ENCODE measurements at places on chromosomes 3 and 15. TPM values are rescaled to one million over a fixed set of nuclear protein-coding genes. Genes with fewer than 3 reads are reported as not detected.
A peak's percentile ranks its signal among the peaks of the same experiment; 100 is the strongest.

DNA sequence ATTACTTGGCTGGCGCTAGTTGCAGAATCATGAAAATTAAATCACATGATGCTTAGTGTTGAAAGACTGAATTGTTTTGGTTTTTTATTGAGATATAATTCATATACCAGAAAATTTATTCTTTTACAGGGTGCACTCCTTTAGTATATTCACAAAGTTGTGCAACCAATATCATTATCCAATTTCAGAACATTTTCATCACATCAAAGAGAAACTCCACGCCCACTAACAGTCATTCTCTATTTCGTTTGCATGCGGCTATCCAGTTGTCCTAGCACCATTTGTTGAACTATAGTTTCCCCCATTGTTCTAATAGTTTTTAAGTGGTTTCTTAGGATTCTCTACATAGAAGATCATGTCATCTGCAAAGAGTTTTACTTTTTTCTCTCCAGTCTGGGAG is 3.7 kb downstream of the EHD4 start:
- peaks cover 21% of the 10 kb centered on the region for H3K4me1 ChIP-seq
- no peak overlapping the region for H3K4me3 ChIP-seq
- H3K27ac ChIP-seq: no peak overlapping the region
- H3K27me3 ChIP-seq: no peaks in the 10 kb centered on the region
- no peaks in the 10 kb centered on the region for H3K36me3 ChIP-seq
- no peak for DNase-seq

The STRA6 gene
- 0.36 TPM for total RNA-seq

The FBXW12 gene
- total RNA-seq: not detected

The PIERCE2 gene
- 5.3 TPM for total RNA-seq

The C3orf20 gene
- under 0.01 TPM for total RNA-seq

The GABRB3 gene
- under 0.01 TPM for total RNA-seq

The KNG1 gene
- not detected for total RNA-seq

GRCh38 chr3:180018543-180018942 is 18.2 kb downstream of the PEX5L start:
- no peak overlapping the region for H3K4me3 ChIP-seq
- no peak overlapping the region for H3K27ac ChIP-seq
- H3K4me1 ChIP-seq: no peaks in the 10 kb centered on the region
- DNase-seq: no peak
- no peaks in the 10 kb centered on the region for H3K36me3 ChIP-seq
- H3K27me3 ChIP-seq: no peaks in the 10 kb centered on the region

The ZNF660 gene
- 5.0 TPM for total RNA-seq

DNA sequence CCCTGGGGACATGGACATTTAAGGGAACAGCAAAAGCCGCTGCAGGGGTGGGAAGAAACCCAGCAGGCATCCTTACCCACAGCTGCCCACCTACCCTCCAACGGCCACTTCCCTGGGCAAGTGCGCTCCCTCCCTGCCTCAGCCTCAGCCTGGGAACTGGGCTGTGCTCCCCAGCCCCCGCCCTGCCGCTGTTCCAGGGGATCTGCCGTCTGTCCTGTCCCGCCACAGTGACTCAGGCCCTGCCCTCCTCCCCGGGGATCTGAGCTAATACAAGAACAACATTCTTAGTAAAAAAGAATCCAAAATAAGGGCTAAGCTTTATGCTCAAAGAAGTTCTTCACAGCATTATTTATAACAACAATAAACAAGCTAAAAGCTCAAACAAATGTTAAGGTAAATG is 7.4 kb upstream of the IQSEC1 start:
- peaks cover 35% of the 10 kb centered on the region for H3K27me3 ChIP-seq
- H3K27ac ChIP-seq: no peak overlapping the region
- no peaks in the 10 kb centered on the region for H3K36me3 ChIP-seq
- H3K4me1 ChIP-seq: peaks cover 18% of the 10 kb centered on the region

GRCh38 chr15:69311319-69311721 is 12.6 kb downstream of the PAQR5 start:
- no peaks in the 10 kb centered on the region for H3K36me3 ChIP-seq
- H3K27me3 ChIP-seq: no peaks in the 10 kb centered on the region
- H3K4me3 ChIP-seq: no peak overlapping the region
- peak overlapping the region; percentile 53 for H3K27ac ChIP-seq
- peak; percentile 94 for DNase-seq

The TM6SF1 gene
- total RNA-seq: 0.36 TPM

- no peaks in the 10 kb centered on the region for H3K27me3 ChIP-seq
- H3K27ac ChIP-seq: no peak overlapping the region
- no peak overlapping the region for H3K4me3 ChIP-seq
- no peaks in the 10 kb centered on the region for H3K36me3 ChIP-seq
- H3K4me1 ChIP-seq: no peaks in the 10 kb centered on the region
- DNase-seq: no peak
These were observed 258.4 kb downstream of the CHL1 start for GRCh38 chr3:454986-455385.

GRCh38 chr3:93923006-93923405 is 50.7 kb downstream of the PROS1 start:
- H3K4me1 ChIP-seq: no peaks in the 10 kb centered on the region
- H3K36me3 ChIP-seq: no peaks in the 10 kb centered on the region
- no peak for DNase-seq
- H3K27me3 ChIP-seq: no peaks in the 10 kb centered on the region

GRCh38 chr3:187792521-187792920 is 47.3 kb upstream of the BCL6 start:
- peaks cover 2% of the 10 kb centered on the region for H3K27me3 ChIP-seq
- DNase-seq: no peak
- no peaks in the 10 kb centered on the region for H3K36me3 ChIP-seq
- no peaks in the 10 kb centered on the region for H3K4me1 ChIP-seq
- no peak overlapping the region for H3K4me3 ChIP-seq
- no peak overlapping the region for H3K27ac ChIP-seq

DNA sequence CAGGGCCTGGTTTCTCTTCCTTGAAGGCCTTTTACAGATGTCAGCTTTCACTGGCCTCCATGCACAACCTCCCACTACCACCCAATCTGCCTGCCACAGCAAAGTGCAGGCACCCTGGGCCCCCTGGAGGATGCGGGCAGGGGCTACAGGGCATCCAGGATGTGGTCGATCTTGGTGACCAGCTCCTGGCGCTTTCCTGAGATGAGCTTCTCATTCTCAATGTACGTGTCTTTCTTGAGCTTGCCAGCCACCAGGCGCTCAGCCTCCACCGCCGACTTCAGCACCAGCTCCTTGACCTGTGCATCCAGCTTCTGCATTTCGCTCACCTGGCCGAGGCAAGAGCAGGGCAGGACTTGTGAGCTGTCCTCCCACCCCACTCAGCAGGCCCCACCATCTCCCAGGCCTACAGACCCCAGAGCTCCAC is 30.3 kb downstream of the RPN1 start:
- H3K27me3 ChIP-seq: no peaks in the 10 kb centered on the region
- H3K4me1 ChIP-seq: peaks cover 31% of the 10 kb centered on the region
- DNase-seq: peak; percentile 77
- H3K36me3 ChIP-seq: peaks cover 42% of the 10 kb centered on the region

The ALG3 gene
- total RNA-seq: 26.8 TPM

DNA sequence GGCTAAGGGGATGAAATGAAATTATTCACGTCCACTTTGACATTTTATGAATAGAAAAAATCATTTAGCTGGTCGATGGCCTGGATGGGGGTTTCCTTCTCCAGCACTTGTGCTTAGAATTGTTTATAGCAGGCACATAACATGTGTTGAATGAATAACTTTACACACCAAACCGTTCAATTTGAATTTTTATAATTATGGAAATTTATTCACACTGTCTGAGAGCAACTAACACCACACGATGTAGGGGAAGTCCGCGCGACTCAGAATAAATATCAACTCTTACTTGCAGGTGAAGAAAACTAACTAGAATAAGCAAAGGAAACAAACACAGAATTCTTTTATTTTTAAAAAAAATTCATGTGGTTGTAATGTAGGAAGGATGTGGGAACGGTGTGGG is 81.3 kb downstream of the MINAR1 start:
- no peaks in the 10 kb centered on the region for H3K36me3 ChIP-seq
- H3K4me1 ChIP-seq: no peaks in the 10 kb centered on the region
- H3K27me3 ChIP-seq: peaks cover 2% of the 10 kb centered on the region
- no peak overlapping the region for H3K27ac ChIP-seq
- no peak for DNase-seq

DNA sequence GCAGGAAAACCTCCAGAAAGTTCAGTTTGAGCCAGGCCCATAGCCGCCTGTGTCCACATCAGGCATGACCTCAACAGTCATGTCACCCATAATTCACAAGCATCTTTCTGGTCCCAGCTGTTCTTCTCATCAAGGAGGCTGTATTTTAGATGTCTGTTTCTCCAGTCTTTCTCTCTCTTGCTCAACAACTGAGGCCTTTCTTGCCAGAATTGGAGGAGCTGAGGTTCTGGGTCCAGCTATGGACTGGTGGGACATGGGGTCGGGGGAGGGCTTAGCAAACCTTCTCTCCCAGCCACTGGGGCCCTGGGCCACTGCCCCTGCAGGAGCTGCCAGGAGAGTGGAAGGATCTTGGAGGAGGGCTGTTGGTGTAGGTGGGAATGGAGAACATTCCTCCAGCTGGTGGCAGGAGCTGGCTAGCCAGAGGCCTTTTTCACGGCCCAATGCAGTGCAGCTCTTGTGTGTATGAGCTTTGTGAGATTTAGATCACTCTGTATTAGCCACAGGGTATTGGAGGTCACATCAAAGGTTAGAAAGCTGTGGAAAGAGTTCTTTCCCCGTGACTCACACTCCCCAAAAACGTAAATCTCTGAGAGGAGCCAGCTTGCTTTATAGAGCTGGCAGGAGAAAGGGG is 23.5 kb downstream of the MAGEF1 start:
- no peak overlapping the region for H3K4me3 ChIP-seq
- peak; percentile 93 for DNase-seq
- no peaks in the 10 kb centered on the region for H3K36me3 ChIP-seq
- H3K27ac ChIP-seq: no peak overlapping the region
- peaks cover 8% of the 10 kb centered on the region for H3K4me1 ChIP-seq

The FRMD4B gene
- total RNA-seq: 0.72 TPM

The IGDCC3 gene
- not detected for total RNA-seq

DNA sequence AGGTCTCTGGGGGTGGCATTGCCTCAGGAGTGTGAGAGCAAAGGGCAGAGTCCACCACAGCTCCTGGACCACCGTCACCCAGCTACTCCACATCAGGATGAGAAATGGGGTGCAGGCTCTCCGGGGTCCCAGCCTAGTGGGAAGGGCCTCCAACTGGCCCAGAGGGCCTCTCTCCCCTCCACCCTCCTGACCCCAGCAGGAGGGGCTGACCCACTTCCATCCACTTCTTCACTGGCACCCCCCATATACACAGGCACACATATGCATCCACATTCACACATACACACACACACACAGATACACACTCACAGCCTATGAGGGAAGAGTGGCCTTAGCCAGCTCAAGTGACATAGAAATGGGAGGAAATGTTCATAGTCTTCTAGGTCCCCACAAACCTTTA is 286.0 kb downstream of the OCA2 start:
- H3K27ac ChIP-seq: no peak overlapping the region
- H3K4me1 ChIP-seq: no peaks in the 10 kb centered on the region
- H3K36me3 ChIP-seq: no peaks in the 10 kb centered on the region
- H3K27me3 ChIP-seq: no peaks in the 10 kb centered on the region

- H3K4me3 ChIP-seq: no peak overlapping the region
- no peaks in the 10 kb centered on the region for H3K4me1 ChIP-seq
- no peaks in the 10 kb centered on the region for H3K36me3 ChIP-seq
- DNase-seq: no peak
- no peak overlapping the region for H3K27ac ChIP-seq
These were observed 333.2 kb upstream of the TRIM42 start for GRCh38 chr3:140344601-140345205.

The ADGRG7 gene
- total RNA-seq: not detected

DNA sequence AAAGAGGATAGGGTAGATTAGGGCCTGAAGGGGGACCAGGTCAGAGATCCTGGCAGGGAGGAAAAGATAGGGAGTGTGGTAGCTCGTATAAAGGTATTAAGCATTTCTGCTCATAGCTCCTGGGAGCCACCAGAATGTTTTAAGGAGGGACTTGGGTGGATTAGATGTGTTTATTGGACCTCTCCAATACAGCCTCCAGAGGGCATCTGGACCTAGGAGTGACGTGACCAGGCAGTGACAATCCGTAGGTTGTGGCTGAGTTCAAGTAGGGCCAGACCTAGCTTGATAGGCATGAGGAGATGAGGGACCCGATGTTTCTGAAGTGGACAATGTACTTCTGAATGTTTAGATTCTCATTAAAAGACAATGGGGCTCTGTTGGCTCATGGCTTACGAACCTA is 435.2 kb downstream of the MCTP2 start:
- H3K27me3 ChIP-seq: no peaks in the 10 kb centered on the region

GRCh38 chr3:120597445-120598049 is 1.4 kb downstream of the NDUFB4 start:
- H3K4me3 ChIP-seq: peak overlapping the region; percentile 57
- DNase-seq: peak; percentile 48
- peaks cover 7% of the 10 kb centered on the region for H3K4me1 ChIP-seq

- no peak overlapping the region for H3K27ac ChIP-seq
- H3K4me1 ChIP-seq: no peaks in the 10 kb centered on the region
- no peak overlapping the region for H3K4me3 ChIP-seq
- H3K36me3 ChIP-seq: no peaks in the 10 kb centered on the region
- H3K27me3 ChIP-seq: no peaks in the 10 kb centered on the region
These were observed 198.8 kb downstream of the XXYLT1 start for GRCh38 chr3:195071916-195072820.

DNA sequence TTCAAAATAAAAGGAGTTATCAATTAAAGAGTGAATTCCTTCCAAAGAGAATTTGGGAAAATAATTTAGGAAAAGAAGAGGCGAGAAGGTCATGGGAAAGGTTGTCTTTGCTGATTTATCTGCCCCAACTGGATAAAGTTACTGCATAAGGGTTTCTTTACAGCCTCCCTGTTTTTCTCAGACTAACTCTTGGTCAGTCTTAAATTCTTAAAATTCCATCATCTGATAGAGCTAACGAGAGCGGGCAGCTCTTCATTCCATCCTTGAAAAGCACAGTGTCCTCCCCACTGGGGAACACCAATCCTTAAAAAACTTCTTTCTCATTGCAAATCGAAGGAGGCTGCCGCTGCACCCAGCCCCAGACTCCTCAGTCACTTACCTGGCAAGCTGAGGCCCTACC is 107.2 kb downstream of the PGPEP1L start:
- peak overlapping the region; percentile 22 for H3K4me3 ChIP-seq
- peak overlapping the region; percentile 99 for H3K27ac ChIP-seq
- DNase-seq: no peak
- no peaks in the 10 kb centered on the region for H3K27me3 ChIP-seq

DNA sequence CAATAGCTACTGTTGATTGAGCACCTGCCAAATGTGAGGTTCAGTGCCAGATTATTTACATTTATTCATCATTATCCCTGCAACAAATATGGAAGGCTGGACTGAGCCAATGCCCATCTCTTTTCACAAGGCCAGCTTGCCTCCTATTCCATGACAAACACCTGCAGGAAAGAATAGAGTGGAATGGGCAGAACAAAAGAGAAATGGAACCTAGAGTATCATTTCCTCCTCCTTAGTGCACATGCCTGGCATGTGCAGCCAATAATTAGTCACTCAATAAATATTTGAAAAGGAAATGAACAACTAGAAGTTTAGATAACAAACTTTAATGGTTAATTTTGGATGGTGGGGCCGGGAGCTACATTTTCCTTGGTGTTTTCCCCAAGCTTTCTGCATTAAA is 61.4 kb upstream of the MYRIP start:
- no peaks in the 10 kb centered on the region for H3K4me1 ChIP-seq
- H3K4me3 ChIP-seq: no peak overlapping the region
- no peak for DNase-seq
- no peaks in the 10 kb centered on the region for H3K27me3 ChIP-seq
- H3K36me3 ChIP-seq: no peaks in the 10 kb centered on the region
